ENCODE measurements at places on chromosomes 4 and X.

DNA sequence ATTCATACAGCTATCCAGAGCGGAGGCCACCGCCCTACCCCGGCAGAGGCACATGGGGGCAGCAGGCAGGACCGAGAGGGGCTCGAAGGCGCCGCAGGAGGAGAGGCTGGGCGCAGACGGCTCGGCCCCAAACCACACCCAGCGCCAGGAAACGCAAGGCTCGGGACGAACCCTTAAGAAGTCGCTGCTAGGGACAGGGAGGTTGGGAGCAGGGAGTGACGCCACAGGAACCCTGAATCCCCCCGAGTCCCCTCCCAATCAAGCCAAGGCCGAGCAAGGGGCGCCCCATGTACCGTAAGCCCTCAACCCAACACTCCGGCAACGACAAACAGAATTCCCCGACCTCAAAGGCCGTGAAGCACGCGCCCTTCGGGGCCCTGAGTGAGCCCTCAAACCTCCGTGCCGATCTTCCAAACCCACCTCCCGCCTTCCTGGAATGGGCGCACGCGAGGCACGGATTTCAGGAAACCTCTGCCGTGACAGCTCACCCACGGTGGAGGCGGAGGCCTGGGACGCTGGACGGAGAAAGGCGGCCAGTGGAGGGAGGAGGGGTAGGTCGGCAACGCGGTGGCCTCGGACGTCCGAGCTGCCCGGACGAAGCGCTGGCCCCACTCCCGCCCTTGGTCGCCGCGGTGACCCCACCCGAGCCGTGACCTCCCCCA, 1.8 kb downstream of the ZFYVE28 start:
- DNase-seq = no peak

GRCh38 chr4:106854569-106855351, 181.4 kb downstream of the DKK2 start:
- DNase-seq = no peak

GRCh38 chrX:68647156-68647957, at the start of gene STARD8:
Gene STARD8, plus strand, starts transcription at chrX:68647666. Its CDS starts 217 bp downstream, at chrX:68647883.
- no peak for DNase-seq

DNA sequence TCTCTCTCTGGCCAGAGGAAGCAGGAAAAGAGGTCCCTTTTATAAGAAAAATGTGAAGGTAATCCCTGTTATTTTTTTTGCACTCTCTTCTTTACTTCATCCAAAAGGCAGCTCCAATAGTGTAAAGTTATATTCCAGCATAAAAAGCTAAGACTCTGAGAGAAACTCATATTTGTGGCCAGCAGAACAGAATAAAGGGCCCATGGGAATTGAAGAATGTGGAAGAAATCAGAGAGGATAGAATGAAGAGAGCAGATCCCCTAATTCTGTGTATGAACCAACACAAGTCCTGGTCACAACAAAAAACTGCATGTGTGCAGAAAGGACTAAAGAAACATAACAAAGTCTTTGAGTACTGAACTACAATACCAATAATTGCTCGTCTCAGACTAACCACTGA, 22.3 kb downstream of the RPS6KA6 start:
- no peak for DNase-seq

- DNase-seq = no peak
These were observed 1.1 kb downstream of the NAA10 start for GRCh38 chrX:153933748-153934147.

- no peak for DNase-seq
These were observed 15.7 kb upstream of the AFAP1 start for GRCh38 chr4:7955393-7955792.

GRCh38 chr4:153296040-153296823, 48.3 kb upstream of the MND1 start:
- no peak for DNase-seq

GRCh38 chr4:19520939-19521520, 730.7 kb upstream of the SLIT2 start:
- DNase-seq = no peak

- no peak for DNase-seq
These were observed 144.9 kb downstream of the ANXA5 start for GRCh38 chr4:121551881-121552280.

DNA sequence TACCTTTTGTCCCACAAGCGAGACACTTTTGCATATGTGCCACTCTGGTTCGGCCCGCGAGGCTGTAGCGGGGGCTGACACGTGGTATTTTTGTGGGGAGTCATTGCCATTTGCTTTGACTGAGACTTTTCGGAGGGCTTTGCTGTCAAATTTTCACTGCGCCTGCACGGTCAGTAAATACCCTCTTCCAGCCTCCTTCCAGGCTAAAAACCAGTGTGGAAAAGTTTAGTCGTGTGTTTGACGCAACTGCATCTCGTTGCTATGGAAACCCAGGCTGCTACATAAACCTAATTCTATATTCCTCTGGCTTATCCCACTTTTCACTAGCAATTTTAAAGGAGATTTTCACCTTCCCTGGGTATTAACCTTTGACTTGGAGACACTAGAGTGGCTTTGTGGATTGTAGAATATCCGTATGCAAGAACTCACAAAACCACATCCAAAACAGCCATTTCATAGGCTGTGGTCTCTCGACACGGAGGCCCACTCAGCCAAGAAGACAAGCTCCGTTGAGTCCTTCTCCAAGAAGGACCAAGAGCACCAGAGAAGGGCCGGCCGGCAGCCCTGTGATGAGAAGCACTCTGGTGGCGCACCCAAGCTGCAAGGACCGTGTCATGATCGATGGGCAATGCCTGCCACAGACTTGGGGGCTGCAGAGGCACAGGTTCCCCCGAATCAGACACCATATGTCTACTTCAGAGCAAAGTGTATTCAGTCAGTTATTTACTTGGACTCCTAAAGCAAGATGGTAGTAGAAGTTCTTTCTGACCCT, 38.4 kb upstream of the ENPP6 start:
- DNase-seq = no peak

- DNase-seq = no peak
These were observed 209.8 kb upstream of the NOCT start for GRCh38 chr4:138805736-138806135.

- DNase-seq = no peak
These were observed 15.3 kb downstream of the USP46 start for GRCh38 chr4:52643785-52644244.
